ENCODE measurements at places on chromosomes 11 and 22.

- DNase-seq, result no peak
Observed at GRCh38 chr11:68525930-68526329, 65.4 kb downstream of the PPP6R3 start.

DNA sequence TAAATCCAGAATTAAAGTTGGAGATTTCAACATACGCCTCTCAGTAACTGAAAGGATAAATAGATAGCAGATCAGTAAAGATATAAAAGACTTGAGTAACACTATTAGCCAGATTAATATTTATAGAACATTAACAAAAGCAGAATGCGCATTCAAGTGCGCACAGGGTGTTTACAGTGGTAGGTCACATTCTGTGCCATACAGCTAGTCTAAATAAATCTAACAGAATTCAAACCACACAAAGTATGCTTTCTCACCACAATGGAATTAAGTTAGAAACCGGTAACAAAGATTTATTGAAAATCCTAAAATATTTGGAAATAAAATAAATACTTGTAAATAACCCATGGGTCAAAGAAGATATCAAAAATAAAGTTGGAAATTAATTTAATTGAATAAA, 341.0 kb downstream of the DYNC2H1 start:
- DNase-seq, result no peak

DNA sequence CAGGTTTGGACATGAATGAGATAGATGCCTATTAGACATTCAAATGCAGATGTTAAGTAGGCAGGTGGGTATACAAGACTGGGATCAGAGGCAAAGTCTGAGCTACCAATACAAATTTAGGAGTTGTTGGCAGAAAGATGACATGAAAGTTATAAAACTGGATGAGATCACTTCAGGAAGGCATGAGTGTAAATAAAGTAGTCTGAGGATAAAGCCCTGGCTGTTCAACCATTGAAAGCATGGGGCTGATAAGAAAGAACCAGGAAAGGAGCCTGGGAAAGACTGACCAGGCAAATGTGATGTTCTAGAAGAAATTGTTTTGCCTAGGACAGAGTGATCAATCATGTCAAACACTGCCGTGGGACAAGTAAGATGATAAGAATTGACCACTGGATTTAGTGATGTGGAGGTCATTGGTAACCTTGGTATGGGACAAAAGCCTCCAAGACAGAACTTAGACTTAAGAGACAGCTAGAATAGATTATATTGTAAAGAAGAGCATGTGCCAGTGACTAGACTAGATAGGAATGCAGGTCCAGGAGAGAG, 98.5 kb downstream of the EHF start:
- no peak for DNase-seq

GRCh38 chr22:25853078-25853477, 111.1 kb downstream of the MYO18B start:
- DNase-seq, result no peak

- DNase-seq, result no peak
Observed at GRCh38 chr11:115411120-115411519, 93.1 kb downstream of the CADM1 start.

DNA sequence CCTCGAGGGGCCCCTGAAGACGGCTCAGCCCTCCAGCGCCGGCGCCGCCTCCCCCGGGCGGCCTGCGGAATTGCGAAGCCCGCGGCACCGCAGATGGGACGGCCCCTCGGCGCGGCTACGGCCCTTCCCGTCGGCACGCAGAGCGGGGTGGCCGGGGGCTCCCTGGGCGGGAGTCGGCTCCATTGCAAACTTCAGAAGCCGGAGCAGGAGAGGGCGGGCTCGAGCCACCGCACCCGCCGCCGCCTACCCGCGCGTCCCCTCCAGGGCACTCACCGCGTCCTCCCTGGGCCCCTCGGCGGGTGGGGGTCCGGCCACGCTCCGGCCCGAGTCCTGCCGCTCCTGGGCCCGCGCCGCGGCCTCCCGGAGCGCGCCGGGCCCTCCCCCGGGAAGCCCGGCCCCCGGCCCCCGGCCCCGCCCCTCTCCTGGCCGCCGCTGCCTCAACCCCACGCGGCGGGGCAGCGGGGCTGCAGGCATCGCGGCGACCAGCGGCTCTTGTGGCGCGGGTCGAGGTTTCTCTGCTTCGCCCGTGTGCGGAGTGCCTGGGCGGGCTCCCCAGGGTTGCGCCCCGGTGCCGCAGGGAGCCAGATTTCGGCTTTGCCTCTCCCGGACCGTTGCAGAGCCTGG, at the start of gene PACSIN3:
Gene PACSIN3 (minus strand): TSS at position 359 of the 624 bp plus-strand sequence. CDS start 3,707 bp downstream, outside the sequence.
- no peak for DNase-seq

GRCh38 chr11:80816454-80816847, 1375.6 kb upstream of the TENM4 start:
- no peak for DNase-seq

DNA sequence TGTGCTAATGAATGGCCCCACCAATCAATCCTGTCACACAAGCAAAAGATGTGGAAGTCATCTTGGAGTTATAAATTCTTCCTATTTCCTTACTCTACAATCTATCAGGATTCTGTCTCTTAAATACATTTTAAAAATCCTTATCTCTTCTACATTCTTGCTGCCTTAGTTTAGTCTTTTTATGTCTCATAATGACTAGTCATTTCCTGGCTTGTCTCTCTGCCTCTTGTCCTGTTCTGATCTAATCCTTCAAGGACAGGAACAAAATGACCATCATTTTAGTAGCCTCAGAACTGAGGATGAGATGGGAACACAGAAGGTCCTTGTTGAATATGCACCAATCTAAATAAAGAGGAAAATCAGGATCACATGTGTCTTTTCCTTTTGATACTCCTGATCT, 56.6 kb upstream of the LIN7C start:
- no peak for DNase-seq

- DNase-seq, result no peak
Observed at GRCh38 chr11:113587308-113587739, 112.1 kb upstream of the DRD2 start.

DNA sequence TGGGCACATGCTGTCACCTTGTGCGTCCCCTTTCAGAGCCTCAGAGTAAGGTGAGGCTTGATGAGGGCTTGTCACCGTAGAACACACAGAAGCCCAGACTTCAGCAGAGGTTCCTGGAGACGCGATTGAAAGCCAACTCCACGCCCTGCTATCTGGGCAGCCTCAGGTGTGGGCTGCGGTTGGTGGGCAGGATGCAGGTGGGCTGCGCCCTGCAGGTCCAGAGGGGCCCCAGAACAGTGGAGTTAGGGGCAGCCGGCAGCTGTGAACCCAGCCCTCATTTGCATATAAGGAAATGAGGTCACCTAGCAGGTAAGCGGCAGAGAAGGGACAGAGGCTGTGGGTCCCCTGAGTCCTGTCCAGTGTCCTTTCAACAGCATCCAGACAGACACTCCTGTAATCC, 15.4 kb downstream of the PHLDA2 start:
- no peak for DNase-seq

- no peak for DNase-seq
Observed at GRCh38 chr22:43926349-43926710, 2.7 kb downstream of the PNPLA3 start.

- DNase-seq, result no peak
Observed at GRCh38 chr11:117917591-117918151, 11.5 kb downstream of the TMPRSS13 start.

GRCh38 chr22:17102297-17102667, 17.5 kb downstream of the IL17RA start:
- no peak for DNase-seq

DNA sequence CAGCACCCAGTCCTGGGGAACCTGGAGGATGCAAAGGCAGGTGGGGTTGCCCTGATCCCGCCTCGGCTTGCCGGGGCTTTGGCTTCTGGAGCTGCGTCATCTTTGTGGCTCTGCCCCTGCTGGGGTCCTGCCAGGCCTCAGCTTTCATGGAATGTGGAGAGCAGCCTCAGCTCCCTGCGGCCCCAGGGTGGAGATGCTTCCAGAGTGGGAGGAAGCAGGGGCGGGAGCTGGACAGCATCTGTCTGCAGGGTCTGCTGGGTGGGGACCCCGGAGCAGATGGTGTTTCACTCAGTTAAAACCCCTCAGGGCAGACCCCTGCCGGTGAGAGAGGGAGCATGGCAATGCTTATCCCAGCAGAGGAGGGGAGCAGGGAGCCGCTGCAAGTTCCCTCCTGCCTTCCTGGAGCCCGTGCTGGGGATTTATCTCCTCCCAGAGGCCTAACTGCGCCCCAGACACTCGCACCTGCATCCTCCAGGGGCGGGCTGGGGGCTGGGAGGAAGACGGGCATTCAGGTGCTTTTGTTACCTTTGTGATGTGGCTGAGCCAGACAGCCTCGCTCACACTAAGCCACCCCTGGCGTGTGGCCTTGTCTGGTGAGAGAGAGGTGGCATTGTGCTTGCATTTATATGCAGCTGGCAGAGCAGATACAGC, 15.7 kb downstream of the GRIK4 start:
- no peak for DNase-seq

DNA sequence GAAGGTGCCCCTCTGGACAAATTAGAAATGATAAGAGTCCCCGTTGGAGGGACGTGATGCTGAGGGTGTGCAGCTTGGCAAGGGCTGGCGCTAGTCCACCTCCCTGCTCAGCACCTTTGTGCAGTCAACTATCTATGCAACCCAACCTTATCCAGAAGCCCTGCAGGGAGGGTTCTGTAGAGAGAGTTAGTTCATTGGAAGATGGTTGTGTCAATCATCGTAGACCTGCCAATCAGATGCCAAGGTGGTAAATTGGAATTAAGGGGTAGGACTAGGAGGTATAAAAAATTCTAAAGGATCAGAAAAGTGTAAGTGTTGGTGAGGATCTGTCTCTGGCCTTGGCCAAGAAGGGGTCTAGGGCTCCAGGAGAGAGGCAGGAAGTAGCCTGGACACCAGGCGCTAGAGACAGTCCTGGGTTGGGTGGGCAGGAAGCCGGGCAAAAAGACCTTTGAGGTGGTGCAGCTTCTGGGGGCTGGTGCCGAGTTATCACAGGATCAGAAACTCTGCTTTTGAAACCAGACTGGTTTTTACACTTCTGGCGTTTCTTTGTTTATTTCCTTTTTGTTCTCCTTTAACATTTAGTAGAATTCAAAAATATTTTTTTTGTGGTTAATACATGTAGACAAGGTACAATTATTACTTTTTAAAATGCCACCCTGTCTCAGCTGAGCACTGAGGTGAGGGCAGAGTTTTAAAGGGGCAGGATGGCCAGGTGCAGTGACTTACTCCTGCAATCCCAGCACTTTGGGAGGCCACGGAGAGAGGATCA, 1.6 kb downstream of the C1QTNF6 start:
- no peak for DNase-seq

DNA sequence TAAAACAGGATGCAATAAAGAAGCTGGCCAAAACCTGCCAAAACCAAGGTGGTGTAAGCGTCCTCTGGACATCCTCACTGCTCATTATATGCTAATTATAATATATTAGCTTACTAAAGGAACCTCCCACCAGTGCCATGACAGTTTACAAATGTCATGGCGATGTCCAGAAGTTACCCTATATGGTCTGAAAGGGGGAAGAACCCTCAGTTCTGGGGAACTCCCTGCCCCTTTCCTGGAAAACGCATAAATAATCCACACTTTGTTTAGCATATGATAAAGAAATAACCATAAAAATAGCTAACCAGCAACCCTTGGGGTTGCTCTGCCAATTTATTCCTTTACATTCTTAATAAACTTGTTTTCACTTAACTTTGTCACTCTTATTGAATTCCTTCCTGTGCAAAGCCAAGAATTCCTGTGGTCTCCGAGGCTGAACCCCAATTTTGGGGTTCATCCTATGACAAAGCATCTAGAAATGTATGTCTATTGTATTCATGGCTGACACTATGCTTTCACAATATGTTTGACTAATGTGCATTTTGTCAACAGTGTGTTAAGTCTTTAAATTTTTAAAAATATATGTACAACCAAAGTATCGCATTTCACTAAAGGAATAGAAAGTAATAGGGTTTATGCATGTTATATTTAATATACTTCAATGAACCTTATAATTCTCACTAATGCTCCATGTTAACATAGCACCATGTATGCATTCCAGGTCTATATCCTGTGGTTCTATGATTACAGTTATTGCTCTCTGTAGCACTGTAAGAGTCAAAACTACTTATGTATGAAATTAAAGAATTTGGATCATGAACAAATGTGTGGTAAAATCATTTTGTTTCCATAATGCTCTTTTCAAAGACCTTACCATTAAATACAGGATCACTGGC, 25.1 kb downstream of the LGR4 start:
- DNase-seq, result no peak

GRCh38 chr22:29755889-29756288, 10.9 kb downstream of the ZMAT5 start:
- DNase-seq, result no peak

DNA sequence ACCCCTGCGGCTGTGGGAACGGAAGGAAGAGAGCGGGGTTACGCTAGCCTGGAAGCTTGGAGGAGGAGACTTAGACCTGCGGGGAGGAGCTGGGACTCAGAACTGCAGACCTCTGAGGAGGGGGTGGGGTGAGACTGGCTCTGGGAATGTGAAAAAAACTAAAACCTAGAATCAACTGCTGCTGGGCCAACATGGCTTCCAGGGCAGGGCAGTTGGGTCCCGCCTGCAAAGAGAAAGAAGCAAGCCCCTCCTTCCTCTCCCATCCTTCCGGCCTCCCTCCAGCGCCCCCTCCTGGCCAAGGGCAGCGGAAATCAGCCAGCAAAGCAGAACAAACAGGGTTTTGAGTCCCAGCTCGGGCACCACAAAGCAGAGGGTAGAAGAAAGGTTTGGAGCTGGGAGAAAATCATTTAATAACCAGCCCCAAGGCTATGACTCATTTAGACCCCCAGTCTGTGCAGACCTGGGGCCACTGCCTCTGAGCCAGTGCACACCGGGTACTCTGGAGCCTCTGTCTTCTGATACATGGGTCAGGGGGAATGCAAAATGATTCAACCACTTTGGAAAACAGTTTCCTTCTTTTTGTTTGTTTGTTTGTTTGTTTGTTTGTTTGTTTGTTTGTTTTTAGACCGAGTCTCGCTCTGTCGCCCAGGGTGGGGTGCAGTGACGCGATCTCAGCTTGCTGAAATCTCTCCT, 7.3 kb upstream of the NCF4 start:
- DNase-seq, result peak; percentile 84

DNA sequence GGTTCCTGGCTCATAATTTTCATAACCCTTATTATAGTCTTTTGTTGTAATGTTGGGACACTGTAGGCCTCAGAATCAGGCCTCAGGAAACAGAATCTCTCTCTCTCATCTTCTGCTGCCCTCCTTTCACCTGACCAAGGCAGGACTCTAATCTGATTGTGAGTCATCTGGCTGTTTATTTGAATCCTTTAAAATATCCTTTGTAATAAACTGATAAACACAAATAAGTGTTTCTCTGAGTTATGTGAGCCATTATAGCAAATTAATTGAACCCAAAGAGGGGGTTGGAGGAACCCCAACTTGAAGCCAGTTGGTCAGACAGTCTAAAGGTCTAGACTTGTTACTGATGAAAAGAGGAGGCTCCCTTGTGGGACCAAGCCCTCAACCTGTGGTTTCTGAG, 30.6 kb downstream of the ACER3 start:
- DNase-seq, result no peak

Data from activated T-cell treated with anti-CD3 and anti-CD28 coated beads for 1 hour (primary cell).